Vagina (tissue), 2 donors: ENCODE measurements at places on chromosomes 6 and 20.

- DNase-seq, result no peak
These were observed 89.8 kb downstream of the ERMARD start for GRCh38 chr6:169841251-169841650.

DNA sequence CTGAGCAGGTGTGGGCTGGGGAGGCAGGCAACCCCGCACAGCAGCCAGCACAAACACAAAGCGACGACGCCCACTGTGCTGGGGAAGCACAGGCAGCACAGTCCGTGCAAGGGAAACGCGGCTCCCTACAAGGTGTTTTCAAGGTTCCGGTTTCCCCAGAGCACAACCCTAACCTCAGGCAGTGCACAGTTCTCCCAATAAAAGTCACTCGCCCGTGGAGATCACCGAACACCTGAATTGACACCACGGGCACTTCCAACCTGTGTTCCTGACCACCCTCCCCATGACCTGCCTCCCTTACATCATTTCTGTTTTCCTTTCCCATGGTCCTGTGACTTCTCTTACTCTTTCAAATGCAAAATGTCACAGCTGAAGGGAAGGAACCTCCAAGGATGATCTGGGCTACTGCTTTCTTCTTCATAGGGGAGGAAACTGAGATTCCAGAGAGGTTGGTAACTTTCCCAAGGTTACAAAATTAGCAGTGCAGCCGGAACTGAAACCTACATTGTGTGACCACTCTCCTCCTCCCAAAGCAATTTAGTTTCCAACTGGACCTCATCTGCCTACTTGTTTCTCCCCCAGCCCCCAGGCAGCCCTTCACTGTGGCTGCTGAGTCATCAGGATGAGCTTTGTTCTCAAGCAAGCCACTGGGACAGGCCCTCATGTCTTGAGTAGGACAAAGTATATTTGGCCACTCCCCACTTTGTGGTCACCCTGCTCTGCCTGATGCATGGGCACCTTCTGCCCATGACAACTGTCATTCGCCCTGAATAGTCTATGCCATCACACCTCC lies 125.3 kb downstream of the ATXN1 start:
- DNase-seq, result no peak

GRCh38 chr20:1118004-1118335 lies 432 bp upstream of the PSMF1 start:
- DNase-seq, result no peak

DNA sequence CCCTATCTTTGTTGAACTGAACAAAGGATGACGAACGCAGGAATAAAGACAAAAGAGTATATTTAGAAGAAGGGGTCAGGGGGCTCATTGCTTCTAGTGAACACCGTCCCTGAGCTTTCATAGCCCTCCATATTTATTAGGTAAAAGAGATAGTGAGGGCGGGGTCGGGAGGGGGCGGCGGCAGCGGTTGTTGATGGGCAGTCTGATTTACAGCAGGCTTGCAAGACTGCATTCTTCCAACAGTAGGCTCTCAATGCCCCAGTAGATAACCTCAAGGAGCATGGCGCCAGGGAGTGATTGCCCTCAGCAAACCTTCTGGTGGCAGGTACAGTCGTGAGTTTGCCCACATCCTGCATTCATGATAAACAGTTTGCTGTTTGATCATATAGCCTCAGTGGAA lies 563.3 kb upstream of the SYNCRIP start:
- no peak for DNase-seq

DNA sequence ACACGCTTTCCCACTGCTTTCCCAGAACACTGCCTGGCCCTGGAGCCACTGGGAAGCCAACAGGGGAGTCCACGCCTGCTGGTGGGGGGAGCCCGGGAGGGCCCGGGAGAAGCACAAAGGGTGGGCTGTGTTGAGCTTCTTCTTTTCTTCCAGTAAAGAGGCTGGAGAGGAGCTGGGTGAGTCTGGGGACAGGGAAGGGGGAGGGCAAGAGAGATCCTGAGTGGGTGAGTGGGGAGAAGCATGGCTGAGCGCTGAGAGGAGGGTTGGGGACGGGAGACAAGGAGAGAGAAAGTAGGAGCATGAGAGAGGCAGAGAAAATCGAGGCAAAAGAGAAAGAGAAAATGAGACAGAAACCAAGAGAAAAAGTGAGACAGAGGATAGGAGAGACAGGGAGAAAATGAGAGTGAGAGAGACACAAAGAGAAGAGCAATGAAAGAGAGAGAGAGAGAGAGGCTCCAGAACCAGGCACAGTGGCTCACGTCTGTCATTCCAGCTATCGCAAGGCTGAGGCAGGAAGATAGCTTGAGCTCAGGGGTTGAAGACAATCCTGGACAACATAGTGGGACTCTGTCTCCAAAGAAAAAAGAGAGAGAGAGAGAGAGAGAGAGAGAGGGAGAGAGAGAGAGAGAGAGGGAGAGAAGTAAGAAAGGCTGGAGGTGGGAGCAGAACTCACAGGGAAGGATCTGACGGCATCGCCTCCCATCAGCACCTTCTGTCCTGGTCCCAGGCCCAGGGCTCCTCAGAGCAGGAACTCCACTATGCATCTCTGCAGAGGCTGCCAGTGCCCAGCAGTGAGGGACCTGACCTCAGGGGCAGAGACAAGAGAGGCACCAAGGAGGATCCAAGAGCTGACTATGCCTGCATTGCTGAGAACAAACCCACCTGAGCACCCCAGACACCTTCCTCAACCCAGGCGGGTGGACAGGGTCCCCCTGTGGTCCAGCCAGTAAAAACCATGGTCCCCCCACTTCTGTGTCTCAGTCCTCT lies 2.0 kb downstream of the LST1 start:
- DNase-seq, result no peak
